ENCODE measurements at places on chromosomes 5 and 9. TPM values are rescaled to one million over a fixed set of nuclear protein-coding genes. Genes with fewer than 3 reads are reported as not detected.

Gene FBXO10
- 2.6 TPM for total RNA-seq

- no peak for DNase-seq
Observed at GRCh38 chr5:145902421-145902820, 29.6 kb upstream of the GRXCR2 start.

Gene DMGDH
- not detected for total RNA-seq

GRCh38 chr9:131495785-131496184 lies 6.9 kb upstream of the POMT1 start:
- no peak for DNase-seq

DNA sequence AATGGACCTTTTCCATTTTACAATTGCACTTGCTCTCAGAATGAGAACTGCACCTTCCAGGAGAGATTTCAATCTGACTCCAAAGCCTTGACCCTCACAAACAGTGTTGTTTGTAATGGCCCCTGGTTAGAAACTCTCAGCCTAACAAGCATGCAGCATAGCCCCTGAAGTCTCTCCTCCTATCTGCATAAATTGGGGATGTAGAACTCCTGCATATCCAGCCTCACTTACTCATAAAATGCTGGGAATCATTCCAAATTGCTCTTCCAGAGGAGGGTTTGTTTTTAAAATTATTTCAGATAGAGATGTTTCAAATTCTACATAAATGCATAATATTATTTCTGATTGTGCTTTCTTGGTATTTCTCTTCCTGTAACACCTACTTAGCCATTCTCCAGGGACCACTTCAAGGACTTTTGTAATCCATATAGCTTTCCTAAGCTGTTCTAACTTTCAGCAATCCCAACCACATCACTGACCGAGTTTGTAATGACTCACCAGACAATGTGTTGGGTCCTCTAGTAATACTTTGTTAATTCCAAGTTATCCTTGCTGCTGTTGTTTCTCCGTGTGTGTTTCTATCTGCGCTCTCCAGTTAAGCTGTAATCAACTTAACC lies 143.8 kb upstream of the CCDC152 start:
- no peak for DNase-seq

Data from activated CD4-positive, alpha-beta T cell treated with anti-CD3 and anti-CD28 coated beads, Interleukin-2, amount 10 ng/mL, durations not matched to agents 7 days and 5 days (primary cell).